ENCODE measurements at places on chromosomes 7 and 10.

- peak; percentile 36 for DNase-seq
Measured at GRCh38 chr7:81956520-81956919, 186.7 kb upstream of the HGF start.

GRCh38 chr10:109926061-109926745, 2.9 kb upstream of the XPNPEP1 start:
- no peak for DNase-seq

DNA sequence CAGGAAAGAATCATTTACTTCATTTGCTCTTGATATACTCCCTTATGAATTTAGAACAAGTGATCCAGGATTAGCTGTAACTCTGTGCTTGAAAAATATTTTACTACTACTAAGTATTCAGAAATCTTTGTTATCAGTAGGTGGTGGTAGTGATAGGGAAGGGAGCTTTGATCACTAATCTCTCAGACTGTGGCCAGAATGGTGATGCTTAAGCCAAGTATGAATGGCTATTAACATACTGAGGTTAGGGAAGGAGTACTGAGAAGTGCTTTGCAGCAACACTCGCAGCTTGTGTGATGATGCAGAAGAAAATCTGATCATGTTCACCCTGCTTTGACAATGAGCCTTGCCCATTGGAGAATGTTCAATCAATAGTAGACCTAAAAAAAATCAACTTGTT, 29.3 kb downstream of the AP3M1 start:
- no peak for DNase-seq

- no peak for DNase-seq
Measured at GRCh38 chr7:76191783-76192240, 9.9 kb upstream of the SRRM3 start.

DNA sequence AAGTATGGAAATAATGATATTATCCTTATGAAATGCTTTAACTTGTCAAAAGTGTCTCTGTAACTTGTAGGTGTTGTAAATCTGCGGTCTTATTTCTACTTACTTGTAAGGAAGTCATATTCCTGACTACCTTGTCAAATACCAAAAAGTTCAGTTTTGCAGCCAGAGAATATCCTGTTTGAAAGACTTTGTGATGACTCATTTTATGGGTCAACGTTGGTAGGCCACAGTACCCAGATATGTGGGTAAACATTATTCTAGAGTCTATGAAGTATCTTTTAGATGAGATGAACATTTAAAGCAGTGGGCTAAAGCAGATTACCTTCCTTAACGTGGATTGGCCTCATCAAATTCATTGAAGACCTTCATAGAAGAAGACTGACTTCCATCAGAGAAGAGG, 195.3 kb downstream of the PPP1R9A start:
- no peak for DNase-seq

GRCh38 chr10:43053825-43054224, 23.0 kb upstream of the RET start:
- DNase-seq = no peak

DNA sequence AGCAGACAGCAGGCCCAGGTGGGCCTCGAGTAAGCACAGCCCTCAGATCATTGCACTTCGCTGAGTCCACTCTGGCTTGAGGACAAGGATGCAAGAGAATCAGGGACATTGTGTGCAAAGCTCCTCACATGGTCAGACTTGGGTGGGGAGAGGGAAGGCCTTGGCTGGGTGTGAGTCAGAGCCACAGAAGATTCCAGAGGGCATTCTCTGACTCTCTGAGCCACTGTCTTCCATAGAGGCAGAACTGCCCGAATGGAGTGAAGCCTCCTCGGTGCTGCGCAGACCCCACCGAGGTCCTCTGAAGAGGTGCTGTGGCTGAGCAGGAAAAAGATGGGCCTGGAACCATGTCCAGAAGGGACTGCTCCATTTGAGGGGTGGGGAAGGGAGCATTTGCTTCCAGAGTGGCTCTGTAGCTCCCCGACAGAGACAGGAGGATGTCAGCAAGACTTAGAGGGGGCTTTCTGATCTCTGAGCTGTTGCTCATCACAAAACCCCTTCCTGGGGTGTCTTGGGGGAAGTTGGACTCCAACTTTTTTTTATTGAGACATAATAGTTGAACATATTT, 120.8 kb downstream of the PTPN20 start:
- DNase-seq = no peak

DNA sequence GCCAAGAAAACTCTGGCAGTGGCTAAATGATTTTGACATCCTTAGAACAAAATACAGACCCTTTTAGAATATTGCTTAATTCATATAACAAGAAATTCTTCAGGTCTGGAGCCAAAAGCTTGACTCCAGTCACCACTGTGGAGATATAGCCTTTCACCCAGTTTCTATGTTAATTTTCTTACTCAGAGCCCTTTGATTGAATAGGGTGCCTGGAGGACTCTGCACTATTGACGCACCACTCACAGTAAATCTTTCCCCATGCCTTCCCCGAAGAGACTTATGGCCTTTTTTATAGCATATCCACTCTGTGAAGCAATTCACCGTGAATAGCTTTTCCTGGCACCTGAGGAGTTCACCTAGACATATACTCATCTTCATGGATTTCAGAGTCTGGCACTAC, 613.8 kb downstream of the ZWINT start:
- DNase-seq = no peak

DNA sequence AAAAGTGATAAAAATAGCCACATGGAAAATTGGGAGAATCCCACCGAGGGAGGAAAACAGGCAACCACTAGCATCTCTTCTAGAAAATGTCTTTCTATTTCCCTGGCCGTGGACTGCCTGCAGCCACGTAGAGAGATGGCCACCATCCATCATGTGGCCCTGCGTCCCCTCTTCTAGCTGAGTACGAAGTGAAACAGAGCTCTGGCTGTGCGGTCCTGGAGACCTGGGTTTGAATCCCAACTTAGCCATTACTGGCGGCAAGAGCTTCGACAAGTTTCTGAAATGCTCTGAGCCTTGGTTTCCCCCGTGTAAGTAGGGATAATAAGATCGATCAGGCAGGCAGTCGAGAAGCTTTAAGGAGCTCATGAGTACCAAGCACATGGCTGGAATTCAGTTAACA, 32.9 kb downstream of the ZCCHC24 start:
- no peak for DNase-seq

DNA sequence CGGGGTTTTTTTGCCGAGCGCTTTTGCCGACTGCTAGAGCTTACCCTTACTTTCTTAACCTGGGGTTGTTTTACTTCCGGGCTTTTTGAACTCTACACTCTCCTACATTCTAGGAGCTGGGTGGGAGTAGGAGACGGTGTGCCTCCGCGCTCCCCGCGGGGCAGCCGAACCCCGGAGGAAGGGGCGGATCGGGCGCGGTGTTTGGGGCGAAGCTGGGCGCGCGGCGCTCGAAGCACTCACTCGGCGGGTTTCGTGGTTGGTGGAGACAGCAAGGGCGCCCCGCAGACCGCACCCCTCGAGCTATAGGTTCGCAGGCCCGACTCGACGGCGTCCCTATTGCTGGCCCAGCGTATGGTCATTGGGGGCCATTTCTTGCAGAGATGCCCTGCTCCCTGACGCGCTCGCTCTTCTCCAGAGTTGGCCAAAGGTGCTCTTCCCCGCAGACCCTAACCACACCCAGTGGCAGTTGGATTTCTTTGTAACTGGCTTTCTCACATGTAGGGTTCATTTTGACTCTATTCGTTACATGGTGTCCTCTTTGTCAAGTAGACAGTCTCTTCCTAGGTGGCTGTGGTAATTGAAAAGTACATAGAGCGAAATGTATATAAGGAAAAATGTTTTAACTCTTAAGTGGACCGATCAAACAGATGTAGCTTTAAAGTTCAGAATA, 364 bp downstream of the ZNF518A start:
- no peak for DNase-seq

DNA sequence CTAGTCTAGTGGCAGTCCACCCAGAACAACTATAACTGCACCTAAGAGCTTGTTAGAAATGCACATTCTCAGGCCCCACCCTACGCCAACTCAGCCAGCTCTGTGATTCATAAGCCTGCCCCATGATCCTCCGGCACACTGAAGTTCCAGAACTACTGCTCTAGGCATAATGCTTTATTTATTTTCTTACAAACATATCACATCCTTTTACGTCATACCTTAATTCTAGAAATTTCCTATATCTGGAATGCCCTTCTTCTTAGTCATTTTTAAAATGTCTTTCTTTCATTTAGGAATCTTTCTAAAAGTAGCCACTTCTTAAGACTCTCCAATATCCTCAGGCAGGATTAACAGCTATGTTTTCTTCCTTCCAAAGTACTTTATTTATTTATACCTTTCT, 480.1 kb downstream of the INHBA start:
- DNase-seq = no peak

- peak; percentile 31 for DNase-seq
Measured at GRCh38 chr10:76675951-76676587, 961.5 kb downstream of the KCNMA1 start.

- DNase-seq = no peak
Measured at GRCh38 chr7:155857141-155857540, 44.9 kb upstream of the SHH start.

GRCh38 chr7:133570321-133570720, 317.4 kb downstream of the EXOC4 start:
- DNase-seq = no peak

- no peak for DNase-seq
Measured at GRCh38 chr10:110903280-110904278, 15.4 kb downstream of the BBIP1 start.

- no peak for DNase-seq
Measured at GRCh38 chr7:130305433-130306042, 12.6 kb downstream of the CPA4 start.

DNA sequence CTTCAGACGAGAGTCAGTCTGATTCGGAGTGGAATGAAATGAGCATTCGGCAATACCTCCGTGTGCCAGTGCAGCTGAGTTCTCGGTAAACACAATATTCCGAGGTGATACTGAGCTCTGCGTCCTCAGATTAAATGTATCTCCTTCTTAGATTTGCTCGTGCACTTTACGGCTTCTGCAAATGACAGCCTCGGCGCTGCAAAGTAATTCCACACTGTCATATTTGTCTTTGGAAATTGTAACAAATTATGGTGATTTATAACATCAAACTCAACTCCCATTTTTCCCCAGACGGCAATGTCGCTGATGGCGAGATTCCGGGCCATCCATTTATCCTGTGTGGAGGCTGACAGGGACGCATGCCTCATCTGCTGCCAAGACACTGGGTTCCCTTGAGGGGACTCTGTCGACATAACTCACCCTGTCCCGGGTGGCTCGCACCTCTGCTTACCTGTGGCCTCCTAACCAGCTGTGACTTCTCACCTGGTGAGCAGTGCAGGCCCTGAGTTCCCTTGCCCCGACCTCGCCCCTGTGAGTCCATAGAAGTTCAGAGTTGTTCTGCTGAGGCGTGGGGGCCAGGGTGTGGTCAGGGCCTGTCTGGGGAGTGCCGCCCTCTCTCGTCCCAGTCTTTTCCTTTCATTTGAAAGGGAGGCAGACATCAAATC, 201.9 kb downstream of the ADARB2 start:
- no peak for DNase-seq

All from right lung (tissue), 10 donors.